T-cell (primary cell): ENCODE measurements at places on chromosomes 12 and 14.

DNA sequence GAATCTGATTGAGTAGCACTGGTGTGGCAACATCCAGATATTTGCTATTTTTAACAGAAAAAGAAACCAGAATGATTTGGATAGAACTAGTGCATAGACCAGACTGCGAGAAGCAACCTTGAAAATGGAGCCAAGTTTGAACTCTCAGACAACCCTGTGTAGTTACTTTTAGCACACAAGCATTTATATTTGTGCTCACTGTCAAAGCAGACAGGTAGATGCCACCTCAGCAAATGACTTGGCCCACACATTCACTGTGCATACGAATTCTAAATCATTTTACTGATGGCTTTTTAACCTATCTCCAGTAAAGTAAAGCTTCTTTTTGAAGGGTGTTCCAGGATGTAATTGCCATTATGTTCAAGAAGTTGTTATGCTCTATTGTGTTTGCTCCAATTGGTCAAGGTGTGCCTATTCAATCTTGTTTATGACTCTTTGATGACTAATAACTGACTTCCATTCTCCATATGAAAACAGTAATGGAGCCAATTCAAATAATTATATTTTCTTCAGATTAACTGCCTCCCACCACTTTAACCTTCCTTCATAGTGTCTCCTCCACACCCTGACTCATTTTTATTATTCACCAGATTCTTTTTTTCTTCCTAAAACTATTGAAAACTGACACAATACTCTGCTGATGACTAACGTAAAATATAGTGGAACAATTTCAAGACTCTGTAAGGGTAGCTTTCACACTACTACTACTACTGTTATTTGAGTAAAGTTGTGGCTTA, 138.5 kb downstream of the CCER1 start:
- no peak overlapping the region for H3K4me3 ChIP-seq
- DNase-seq = no peak
- H3K4me1 ChIP-seq = no peaks in the 10 kb centered on the region
- no peaks in the 10 kb centered on the region for H3K36me3 ChIP-seq
- H3K27ac ChIP-seq = no peak overlapping the region

GRCh38 chr14:23910101-23910875, 43.3 kb upstream of the DHRS4 start:
- DNase-seq = no peak
- no peaks in the 10 kb centered on the region for H3K36me3 ChIP-seq
- peaks cover 21% of the 10 kb centered on the region for H3K27me3 ChIP-seq
- no peak overlapping the region for H3K4me3 ChIP-seq
- H3K4me1 ChIP-seq = no peaks in the 10 kb centered on the region
- no peak overlapping the region for H3K27ac ChIP-seq

GRCh38 chr14:51784466-51784865, 75.9 kb upstream of the GNG2 start:
- peaks cover 6% of the 10 kb centered on the region for H3K27me3 ChIP-seq
- no peaks in the 10 kb centered on the region for H3K36me3 ChIP-seq
- H3K4me1 ChIP-seq = peaks cover 8% of the 10 kb centered on the region
- no peak for DNase-seq
- no peak overlapping the region for H3K27ac ChIP-seq

DNA sequence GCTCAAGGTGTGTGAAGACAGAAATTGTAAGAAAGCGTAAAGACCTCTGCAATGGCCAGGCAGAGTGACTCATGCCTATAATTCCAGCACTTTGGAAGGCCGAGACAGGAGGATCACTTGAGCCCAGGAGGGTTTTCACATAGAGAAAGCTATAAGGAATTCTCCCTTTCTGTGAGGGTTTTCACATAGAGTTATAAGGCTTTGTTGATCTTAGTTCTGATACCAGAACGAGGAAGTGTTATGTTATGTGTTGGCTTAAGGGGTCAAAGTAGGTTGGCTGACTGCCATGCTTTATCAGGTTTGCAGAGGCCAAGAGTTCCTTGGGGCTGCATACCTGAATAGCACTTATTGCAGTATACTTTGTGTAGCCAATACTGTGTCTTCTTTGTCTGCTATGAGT, 139.1 kb downstream of the ERC1 start:
- H3K27me3 ChIP-seq = no peaks in the 10 kb centered on the region
- no peaks in the 10 kb centered on the region for H3K36me3 ChIP-seq
- no peak overlapping the region for H3K27ac ChIP-seq
- H3K4me3 ChIP-seq = no peak overlapping the region
- DNase-seq = no peak
- H3K4me1 ChIP-seq = peaks cover 2% of the 10 kb centered on the region

DNA sequence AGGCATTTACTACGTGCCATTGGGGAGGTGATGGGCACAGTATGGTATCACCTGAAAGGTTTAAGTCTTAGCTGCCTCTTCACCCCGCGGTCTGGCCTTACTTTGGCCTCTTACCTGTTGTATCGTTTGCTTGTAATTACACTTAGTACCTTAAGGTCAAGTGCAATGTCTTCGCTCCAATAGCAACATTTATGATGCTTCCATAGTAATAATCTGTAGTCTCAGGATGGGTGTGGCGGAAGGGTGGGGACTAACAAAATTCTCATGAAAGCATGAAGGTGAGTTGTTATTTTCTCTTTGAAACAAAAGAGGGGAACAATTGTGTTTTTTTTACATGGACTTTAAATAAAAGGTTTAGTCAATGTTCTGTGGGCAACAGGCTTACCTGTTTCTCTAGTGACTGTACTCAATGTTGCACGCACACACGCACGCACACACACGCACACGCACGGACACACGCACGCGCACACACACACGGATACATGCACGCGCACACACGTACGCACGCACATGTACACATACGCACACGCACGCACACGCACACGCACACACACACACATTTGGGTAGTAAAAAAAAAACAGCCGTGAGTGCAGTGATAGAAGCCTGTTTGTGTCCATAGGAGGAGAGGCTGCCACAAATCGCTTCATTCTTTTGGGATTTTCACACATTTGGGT, 91.4 kb downstream of the DNAH10 start:
- H3K4me3 ChIP-seq = no peak overlapping the region
- no peak for DNase-seq
- H3K27me3 ChIP-seq = peaks cover 12% of the 10 kb centered on the region
- no peak overlapping the region for H3K27ac ChIP-seq

DNA sequence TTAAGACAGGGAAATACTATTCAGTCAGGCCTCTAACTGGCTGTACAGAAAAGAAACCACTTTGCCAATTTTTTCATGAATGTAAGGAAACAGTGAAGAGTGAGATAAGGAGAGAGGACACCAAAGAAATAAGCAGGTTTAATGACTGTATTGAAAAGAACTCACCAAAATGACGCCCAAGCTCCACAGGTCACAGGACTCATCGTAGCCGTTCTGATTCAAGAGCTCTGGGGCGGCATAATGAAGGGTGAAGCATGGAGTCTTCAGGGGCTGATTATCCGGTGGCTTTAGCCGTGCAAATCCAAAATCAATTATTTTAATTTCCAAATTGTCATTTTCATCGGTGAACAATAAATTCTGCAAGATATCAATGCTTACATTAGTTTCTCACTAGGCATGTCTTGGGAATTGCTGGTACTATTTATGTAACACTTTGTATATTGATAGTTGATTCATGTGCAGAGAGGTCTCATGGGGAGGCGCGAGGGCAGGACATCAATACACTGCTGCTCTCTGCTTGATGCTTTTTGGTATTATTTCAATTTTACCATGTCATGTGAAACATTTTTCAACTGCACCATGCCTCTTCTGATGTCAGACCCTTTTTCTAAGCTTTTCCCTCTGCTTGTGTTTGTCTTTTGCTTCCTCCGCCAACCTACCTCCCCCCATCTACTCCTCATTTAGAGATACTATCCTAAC, 74.2 kb upstream of the TTC7B start:
- DNase-seq = no peak
- H3K27ac ChIP-seq = no peak overlapping the region
- peaks cover 15% of the 10 kb centered on the region for H3K36me3 ChIP-seq
- H3K4me3 ChIP-seq = no peak overlapping the region

DNA sequence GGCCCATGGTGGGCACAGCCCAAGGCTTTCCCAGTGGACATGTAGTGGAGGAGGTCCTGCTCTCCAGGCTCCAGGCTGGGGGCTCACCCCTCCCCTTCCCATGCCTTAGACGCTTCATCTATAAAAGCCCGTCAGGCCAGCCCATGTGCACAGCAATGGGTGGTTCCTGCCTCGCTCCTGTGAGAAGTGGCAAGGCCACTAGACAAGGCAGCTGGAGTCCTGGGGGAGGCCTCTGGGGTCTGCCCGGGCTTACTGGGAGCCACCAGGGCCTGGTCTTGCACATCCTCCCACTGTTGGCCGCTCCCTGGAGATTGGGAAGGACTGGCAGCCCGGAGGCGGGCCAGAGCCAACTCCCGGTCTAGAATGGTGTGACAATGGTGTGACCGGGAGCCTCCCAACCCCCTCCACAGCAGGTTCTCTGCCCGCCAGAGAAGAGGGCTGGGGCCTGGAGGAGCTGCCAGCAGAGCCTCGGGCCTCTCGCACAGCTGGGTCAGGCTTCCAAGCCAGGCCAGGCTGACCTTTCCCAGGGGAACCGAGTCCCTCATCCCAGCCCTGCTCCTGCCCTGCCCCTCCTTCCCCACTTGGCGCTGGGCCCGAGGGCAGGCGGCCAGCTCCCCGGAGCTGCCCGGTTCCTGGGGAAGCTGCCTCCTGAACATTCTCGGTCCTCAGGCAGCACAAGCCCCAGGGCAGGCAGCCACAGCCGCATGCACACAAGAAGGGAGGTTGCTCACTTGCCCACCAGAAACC, 97.9 kb downstream of the RFLNA start:
- H3K36me3 ChIP-seq = peaks cover 18% of the 10 kb centered on the region
- peaks cover 44% of the 10 kb centered on the region for H3K4me1 ChIP-seq
- DNase-seq = no peak
- no peaks in the 10 kb centered on the region for H3K27me3 ChIP-seq

DNA sequence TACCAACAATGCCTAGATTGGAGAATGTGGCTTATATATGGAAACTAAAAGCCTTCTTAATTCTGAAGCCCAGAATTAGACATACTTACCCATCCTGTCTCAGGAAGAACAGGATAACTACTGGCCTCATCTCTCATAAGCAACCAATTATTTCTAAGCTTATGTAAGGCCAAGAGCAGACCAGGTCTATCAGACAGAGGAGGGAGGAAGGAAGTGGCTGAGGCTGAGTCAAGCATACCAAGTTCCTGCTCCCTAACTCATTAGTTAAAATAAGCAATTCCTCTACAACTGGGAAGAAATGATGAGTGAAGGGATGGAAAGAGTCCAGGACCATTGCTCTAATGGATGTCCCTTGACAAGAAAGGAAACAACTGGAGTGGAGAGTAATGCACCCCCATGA, 27.0 kb upstream of the INSM2 start:
- H3K27me3 ChIP-seq = no peaks in the 10 kb centered on the region
- H3K27ac ChIP-seq = no peak overlapping the region
- H3K4me1 ChIP-seq = no peaks in the 10 kb centered on the region
- no peak overlapping the region for H3K4me3 ChIP-seq

GRCh38 chr12:85834378-85834777, 1.8 kb downstream of the RASSF9 start:
- H3K27me3 ChIP-seq = no peaks in the 10 kb centered on the region
- H3K4me1 ChIP-seq = no peaks in the 10 kb centered on the region
- no peak overlapping the region for H3K27ac ChIP-seq
- no peaks in the 10 kb centered on the region for H3K36me3 ChIP-seq
- DNase-seq = no peak

DNA sequence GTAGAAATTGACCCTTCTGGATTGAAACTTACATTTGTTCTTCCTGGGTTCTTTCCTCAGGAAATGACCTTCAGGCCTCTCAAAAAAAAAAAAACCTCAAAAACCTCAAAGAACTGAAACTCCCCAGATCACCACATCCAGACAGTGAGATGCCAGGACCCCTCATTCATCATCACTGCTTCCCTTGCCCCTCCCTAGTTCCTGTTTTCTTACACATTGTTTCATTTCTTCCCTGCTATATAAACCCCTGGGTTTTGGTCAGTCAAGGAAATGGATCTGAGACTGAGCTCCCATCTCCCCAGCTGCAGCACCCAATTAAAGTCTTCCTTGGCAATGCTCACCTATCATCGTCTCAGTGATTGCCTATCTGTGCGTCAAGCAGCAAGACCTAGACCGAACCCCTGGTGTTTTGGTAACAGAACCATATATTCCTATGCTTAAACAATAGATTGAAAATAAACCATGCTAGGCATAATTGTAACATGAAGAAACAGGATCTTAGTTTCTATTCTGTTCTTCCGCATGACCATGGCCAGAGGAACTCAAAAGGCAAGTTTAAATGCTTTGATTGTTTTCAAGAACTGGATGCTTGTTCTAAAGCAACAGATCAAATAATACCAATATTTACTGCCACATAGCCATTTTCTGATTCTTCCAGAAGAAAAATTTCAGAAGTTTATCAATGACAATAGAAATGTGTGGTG, 108.0 kb upstream of the MAX start:
- no peaks in the 10 kb centered on the region for H3K36me3 ChIP-seq
- peaks cover 28% of the 10 kb centered on the region for H3K4me1 ChIP-seq
- peak overlapping the region; percentile 10 for H3K27ac ChIP-seq
- H3K4me3 ChIP-seq = no peak overlapping the region

DNA sequence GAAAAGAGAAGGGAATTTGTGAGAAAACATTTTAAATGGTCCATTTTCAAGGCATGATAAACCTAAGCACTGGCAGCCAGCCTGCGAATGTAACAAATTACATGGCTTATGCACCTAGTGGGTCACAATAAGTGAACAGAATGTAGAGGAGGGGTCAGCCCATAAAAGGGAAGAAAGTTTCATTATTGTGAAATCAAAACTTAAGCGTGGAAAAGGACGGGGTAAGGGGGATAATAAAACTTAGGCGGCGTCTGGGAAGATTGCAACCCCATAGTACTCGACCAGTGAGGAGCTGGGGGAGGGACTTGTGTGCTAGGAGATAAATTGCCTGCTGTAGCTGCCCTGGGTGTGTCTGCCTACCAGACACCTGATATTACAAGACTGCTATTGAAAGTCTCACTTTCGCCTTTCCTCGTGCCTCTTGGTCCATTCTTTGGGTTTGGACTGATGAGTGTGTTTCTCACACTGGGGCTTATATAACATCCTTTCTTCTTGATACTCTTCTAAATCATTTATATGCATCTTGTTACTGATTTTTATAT, 40.6 kb downstream of the ZDHHC17 start:
- H3K4me1 ChIP-seq = no peaks in the 10 kb centered on the region
- H3K27ac ChIP-seq = no peak overlapping the region
- no peak for DNase-seq
- H3K4me3 ChIP-seq = no peak overlapping the region
- H3K27me3 ChIP-seq = no peaks in the 10 kb centered on the region
- H3K36me3 ChIP-seq = peaks cover 37% of the 10 kb centered on the region

DNA sequence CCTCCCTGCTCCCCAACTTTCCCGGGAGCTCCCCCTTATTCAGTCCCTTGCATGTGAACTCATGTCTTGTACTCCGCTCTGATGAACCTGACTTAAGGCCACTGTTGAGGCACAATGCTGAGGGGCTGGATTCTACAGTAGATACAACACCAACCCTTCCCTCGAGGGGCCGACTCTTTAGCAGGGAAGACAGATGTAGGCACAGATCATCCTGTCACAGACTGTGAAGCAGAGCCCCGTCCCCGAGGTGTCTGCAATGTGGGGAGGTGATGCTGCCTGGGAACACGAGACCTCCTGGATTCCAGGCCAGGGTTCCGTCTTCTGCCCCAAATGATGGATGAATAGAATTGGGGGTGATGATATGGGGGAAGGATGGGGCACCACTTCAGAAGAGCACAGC, 175.1 kb downstream of the CHST11 start:
- peaks cover 6% of the 10 kb centered on the region for H3K36me3 ChIP-seq
- H3K4me3 ChIP-seq = no peak overlapping the region
- no peaks in the 10 kb centered on the region for H3K27me3 ChIP-seq

- no peaks in the 10 kb centered on the region for H3K36me3 ChIP-seq
- H3K4me1 ChIP-seq = no peaks in the 10 kb centered on the region
Measured at GRCh38 chr12:28506271-28506670, 316.0 kb downstream of the CCDC91 start.

- no peak overlapping the region for H3K4me3 ChIP-seq
- no peak for DNase-seq
- no peaks in the 10 kb centered on the region for H3K36me3 ChIP-seq
- no peak overlapping the region for H3K27ac ChIP-seq
- H3K27me3 ChIP-seq = peaks cover 4% of the 10 kb centered on the region
Measured at GRCh38 chr14:23521785-23522640, 29.6 kb downstream of the ZFHX2 start.
